ENCODE measurements at places on chromosomes 2 and 18.

DNA sequence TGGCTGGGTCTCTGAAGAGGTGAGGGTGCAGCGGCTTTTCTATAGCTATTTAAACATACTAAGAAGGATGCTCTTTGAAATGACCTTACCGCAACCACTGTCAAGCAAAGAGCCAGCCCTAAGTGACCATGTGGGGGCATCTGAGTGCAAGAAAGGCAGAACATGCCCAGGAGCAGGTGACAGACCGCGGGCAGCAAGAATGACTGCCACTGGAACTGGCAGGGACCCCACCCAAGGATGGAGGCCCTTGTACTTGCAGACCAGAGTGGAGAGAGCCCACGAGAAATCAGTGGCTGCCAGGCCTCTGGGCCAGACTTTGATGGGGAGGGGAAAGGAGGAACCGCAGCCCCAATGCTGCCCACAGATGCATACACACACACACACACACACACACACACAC, 33.1 kb downstream of the DNMT3A start:
- DNase-seq: no peak

DNA sequence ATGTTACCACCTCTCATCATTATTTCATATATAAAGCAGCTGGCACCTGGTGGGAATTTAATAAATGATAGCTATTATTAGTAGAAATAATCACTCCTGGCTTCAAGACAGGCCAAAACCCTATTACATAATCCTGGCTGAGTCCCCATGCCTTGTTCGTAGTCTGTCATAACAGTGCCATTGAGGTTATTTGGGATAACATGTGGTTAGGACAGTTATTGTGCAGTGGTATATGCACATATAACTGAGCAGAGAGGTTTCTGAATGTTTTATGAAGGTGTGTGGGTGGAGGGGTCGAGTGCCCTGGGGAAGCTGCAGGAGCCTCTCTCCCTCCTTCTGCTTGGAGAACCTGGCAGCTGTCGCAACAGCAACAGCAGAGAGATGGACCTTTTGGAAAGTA, 162.4 kb upstream of the NABP1 start:
- DNase-seq: no peak

DNA sequence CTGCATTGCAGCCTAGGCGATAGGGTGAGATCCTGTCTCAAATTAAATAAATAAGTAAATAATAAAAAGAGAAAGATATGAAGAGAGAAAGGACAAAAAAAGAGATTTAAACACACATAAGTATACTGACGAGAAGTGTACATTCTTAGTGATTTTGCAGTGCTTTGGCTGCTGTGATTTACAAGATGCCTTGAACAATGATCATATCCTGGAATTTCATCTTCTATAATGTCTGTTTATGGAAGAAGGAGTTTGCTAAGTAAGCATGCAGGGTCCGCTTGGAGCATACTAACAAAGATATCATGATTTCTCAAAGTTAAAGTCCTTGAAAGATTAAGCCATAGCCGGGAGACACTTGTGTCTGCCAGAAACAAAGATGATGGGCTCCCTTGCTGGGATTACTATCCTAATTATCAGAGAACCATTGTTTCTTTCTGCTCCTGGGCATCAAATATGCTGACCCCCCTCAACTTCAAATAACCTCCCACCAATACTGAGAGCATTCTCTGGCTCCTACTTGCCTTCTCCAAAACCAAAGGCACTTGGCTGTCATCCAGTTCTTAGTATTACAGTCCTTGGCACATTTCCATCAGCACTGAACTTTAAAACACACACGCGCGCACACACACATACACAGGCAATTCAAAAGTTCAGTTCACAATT, 47.5 kb upstream of the STAM2 start:
- no peak for DNase-seq

- DNase-seq: no peak
Observed at GRCh38 chr18:48151421-48152065, 221.1 kb upstream of the SMAD2 start.

- DNase-seq: no peak
Observed at GRCh38 chr2:236754271-236754944, 184.8 kb downstream of the ACKR3 start.

DNA sequence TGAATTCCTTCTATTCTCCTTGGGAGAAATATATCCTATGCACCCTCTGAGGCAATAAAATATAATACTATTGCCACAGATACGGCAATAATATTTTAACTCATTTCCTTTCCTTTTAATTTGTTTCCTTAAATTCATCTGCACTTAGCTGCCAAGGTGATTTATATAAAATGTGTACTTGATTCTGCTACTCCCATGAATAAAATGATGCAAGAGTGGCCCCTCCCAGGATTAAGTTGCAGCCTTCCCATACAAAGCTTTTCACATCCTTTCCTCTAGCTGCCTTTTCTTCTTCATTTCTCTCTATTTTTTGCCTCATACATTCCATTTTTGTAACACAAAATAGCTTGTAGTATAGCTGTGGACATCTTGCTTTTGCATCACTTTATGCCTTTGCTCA, 464.1 kb upstream of the ZEB2 start:
- no peak for DNase-seq

GRCh38 chr2:149180226-149180875, 141.9 kb downstream of the LYPD6B start:
- DNase-seq: no peak

DNA sequence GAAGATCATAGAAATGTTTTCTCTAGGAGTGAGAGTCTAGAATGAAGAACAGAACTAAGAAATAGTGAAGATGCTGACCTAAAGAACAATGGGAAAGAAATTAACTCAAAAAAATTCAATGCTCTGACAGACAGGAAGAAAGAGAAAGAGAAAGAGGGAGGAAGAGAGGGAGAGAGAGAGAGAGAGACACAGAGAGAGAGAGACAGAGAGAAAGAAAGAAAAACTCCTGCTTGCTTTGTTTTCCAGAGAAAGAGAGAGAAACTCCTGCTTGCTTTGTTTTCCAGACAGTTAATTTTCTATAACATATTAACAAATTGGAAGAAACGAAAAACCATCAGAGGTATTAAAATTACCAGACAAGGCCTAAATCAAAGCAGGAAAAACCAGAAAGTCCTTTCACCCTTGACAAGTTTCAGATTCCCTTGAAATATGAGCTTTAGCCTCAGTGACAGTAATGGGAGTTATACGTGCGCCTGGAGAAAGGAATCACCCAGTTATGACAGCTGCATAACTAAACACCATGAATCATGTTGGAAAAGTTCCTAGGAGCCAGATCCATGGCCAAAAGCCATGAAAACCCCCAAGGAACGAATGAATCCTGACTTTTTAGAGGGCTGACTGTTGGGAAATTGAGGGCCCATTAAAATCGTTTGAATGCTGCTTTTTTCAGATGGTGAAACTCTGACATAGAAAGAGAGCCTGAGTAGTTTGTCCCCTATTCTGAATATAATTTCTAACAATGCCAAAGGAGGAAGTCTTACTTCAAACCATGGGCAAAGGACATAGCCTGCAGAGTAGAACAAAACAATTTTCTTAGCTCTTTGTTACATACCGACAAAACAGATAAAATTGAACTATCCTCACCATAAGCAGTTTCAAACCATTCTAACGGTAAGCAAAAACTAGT, 228.6 kb upstream of the CHST9 start:
- DNase-seq: no peak

DNA sequence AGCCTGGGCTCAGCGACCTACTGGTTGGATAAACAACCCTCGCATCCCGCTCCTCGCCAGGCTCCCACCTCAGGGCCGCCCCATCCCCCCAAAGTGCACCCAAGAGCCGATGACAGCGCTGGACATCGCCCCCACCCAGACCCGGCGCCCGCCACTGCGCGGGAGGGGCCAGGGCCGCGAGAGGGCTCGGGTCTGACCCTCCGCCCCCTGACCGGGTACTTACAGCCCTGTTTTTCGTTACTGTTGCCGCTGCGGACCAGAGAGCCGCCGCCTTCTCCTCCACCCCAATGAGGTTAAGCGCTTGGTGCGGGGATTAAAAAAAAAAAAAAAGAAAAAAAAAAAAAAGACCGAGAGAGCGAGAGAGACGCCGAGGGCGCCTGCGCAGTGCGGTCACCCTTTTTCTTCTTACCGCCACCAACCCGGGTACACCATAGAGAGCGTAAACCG, at the start of gene CLASP1:
CLASP1 (minus strand) TSS at position 314 of the 447 bp plus-strand sequence. CDS start 43,567 bp downstream, outside the sequence.
- DNase-seq: peak; percentile 53

- no peak for DNase-seq
Observed at GRCh38 chr18:21242141-21242779, at the start of gene GREB1L. GREB1L (plus strand) TSS chr18:21242232; CDS start chr18:21383519, 141,287 bp downstream.

- DNase-seq: no peak
Observed at GRCh38 chr2:232588680-232589585, 38.4 kb downstream of the EIF4E2 start.

- no peak for DNase-seq
Observed at GRCh38 chr18:36493349-36494159, 196.0 kb downstream of the FHOD3 start.

DNA sequence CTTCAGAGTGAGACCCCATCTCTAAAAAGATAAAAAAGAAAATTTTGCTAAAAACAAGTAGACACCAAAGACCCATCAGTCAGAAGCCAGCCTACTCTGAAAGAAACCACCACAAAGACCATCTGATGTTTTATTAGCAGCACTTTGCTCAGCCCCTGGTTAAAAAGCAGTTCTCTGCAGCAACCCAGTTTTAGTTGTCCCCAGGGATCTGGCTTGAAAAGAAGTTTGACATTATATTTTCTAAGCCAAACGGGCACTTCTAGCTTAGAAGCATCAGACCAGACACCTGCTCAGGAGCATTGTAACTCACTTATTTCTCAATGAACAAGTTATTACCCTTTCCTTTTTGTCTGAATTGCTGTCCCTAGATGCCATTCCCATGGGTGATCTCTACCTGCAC, 164.2 kb upstream of the ETAA1 start:
- DNase-seq: no peak
